ENCODE measurements at places on chromosomes 13 and 19. TPM values are rescaled to one million over a fixed set of nuclear protein-coding genes. Genes with fewer than 3 reads are reported as not detected.

The CYP2A7 gene
- polyA plus RNA-seq: 0.09 TPM

The ZNF547 gene
- 5.6 TPM for polyA plus RNA-seq

The POSTN gene
- polyA plus RNA-seq: 249 TPM

DNA sequence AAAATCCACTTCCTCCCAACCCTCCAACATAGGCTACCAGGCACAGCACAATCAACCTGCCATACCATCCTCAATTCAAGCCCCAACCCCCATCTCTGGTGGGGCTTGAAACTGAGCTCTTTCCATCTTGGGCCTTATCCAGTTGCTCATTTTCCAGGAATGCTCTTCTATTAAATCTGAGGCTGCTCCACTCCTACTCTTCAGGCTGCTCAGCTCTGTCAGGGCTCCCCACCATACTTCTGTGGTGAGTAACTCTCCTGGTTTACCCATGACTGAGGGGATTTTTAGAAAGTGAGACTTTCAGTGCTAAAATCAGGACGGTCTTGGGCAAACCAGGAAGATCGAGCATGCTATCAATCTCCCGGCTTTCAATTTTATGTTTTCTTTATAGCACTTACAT is 512.8 kb downstream of the LMO7 start:
- no peak for DNase-seq

DNA sequence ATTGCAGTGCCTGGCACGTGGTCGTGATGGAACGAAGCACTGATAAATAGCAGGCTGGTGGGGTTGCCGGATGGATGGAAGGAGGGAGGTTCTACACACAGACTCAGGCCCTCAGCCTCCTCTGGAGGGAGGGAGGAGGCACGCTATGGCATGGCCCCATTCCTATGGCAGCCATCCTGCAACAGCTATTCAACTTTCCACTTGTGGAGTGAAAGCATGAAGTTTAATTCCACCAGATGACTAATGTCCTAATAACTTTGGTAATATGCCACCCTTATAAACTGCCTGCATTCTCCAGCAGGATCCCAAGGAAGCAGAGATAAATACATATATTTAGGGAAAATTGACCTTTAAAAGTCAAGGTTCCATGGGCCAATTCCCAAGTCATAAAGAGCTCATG is 92.4 kb downstream of the KL start:
- DNase-seq: no peak

- no peak for DNase-seq
Measured at GRCh38 chr13:41675306-41675705, 218.0 kb downstream of the RGCC start.

DNA sequence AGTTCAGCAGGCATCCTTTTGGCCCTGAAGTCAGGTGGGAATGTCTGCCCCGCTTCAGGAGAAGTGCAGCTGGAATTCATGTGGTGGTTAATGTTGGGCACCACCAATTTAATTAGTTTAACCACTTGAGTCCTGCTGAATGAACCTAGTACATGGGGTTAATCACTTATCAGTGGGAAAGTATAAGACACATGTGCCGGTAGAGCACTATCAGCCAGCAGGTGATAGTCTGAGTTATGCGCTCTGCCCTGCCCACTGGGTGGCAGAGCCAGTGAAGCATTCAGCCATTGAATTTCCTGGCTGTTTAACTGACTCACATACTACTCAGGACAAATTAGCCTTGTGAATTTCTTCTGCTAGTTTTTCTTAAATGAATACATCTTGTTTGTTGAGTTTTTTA is 789.7 kb upstream of the PRR20A start:
- peak; percentile 4 for DNase-seq

DNA sequence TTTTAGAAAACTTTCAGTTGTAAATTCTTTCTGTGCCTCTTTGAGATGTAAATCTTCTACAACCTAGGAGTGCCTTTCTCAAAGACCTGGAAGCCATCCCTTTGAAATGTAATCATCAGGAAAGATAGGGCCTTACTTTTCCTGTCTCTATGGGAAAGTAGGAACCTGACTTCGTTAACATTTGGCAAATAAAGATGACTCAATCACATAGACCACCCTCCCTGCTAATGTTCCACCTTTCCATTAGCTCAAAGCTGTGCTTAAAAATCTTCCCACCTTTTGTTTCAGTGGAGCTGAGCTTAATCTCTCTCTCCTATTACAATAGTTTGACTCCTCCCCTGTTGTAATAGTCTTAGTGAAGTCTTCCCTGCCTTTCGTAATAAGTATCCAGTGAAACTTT is 247.7 kb downstream of the OLFM4 start:
- DNase-seq: no peak

- DNase-seq: no peak
Measured at GRCh38 chr13:112708560-112709240, 18.9 kb downstream of the ATP11A start.

DNA sequence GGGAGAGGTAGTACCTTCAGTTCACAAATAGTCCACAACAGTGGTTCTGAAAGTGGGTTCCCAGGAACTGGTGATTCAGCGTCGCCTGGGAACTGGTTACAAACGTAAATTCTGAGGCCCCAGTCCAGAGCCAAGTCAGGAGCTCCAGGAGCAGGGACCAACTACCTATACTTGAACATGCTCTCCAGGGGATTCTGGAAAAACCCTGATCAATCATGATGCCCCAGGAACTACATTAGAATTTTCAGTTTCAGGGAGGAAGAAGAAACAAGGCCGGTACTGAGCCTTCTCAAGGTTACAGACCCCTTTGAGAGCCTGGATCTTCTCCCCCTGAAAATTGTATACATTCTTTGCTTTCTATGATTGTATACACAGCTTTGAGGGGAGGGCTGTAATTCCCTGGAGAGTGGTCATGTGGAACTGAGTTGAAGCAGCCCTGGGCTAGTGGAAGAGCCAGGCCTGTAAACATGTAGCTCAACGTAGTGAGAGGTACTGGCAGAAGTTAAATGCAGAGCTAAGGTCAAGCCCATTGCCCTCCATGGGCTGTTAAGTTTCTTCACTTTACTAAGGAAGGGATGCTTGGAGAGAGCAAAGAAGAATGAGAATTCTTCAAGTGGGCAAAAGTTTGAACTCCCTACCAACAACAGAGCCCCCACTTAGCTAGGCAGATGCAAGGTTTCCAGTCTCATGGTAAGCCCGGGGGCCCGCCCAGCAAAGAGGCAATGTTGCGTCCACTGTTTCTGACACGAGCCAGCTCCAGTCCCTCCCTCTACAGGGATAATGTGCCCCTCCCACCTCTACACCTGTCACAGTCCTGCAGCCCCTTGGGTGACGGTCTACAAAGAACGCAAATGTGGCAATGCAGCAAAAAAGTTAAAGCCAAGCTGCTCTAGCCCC is 17.0 kb downstream of the DOCK9 start:
- DNase-seq: no peak

Data from renal pelvis (tissue), 12 donors.